ENCODE measurements at places on chromosomes 5 and 9.

DNA sequence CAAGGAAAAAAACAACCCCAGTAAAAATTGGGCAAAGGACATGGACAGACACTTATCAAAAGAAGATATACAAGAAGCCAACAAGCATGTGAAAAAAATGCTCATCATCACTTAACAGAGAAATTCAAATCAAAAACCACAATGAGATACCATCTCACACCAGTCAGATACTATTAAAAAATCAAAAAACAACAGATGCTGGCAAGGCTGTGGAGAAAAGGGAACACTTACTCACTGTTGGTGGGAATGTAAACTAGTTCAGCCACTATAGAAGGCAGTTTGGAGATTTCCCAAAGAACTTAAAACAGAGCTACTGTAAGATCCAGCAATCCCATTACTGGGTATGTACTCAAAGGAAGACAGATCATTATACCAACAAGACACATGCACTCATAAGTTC, 157.4 kb downstream of the EDIL3 start:
- no peak for DNase-seq

- DNase-seq: no peak
Observed at GRCh38 chr9:114006931-114007691, 71.0 kb downstream of the AMBP start.

- DNase-seq: no peak
Observed at GRCh38 chr9:98378206-98378780, 122.8 kb upstream of the TBC1D2 start.

- no peak for DNase-seq
Observed at GRCh38 chr9:88802533-88802932, 188.7 kb upstream of the S1PR3 start.

DNA sequence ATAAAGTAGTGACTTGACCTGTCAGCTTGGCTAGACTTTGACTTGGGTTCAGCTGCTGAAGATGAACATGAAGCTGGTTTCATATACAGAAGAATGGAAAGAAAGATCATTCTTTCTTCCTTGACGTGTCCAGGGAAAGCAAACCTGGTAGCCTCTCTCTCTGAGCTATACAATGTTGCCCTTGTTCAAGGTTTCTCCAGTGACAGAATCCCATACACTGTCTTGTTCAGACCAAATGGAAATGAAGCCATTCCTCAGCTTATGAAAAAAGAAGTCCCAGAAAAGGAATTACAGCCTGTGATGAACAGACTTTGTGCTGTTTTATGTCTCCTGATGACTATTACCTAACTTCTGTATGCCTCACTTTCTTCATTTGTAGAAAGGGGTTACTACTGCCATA, 349.8 kb upstream of the KLF4 start:
- no peak for DNase-seq

DNA sequence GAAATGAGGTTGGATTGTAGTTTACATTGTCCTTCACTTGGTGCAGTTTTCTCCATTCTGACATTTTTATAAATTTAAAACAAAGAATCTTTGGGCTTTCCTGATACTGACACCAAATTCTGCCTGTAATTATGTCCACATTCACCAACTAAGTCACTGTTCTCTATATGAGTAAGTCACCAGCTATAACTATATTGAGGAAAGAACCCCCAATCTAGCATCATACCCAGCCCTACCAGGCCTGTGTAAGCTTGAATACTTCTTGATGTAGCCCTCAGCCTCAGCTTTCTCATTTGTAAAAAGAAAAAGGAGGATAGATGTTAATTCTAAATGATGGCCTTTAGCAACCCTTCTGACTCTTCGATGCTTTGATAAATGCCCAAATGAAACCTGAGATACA, 112.7 kb upstream of the FST start:
- DNase-seq: no peak

GRCh38 chr9:15982182-15982581, 429.3 kb downstream of the CCDC171 start:
- DNase-seq: no peak

DNA sequence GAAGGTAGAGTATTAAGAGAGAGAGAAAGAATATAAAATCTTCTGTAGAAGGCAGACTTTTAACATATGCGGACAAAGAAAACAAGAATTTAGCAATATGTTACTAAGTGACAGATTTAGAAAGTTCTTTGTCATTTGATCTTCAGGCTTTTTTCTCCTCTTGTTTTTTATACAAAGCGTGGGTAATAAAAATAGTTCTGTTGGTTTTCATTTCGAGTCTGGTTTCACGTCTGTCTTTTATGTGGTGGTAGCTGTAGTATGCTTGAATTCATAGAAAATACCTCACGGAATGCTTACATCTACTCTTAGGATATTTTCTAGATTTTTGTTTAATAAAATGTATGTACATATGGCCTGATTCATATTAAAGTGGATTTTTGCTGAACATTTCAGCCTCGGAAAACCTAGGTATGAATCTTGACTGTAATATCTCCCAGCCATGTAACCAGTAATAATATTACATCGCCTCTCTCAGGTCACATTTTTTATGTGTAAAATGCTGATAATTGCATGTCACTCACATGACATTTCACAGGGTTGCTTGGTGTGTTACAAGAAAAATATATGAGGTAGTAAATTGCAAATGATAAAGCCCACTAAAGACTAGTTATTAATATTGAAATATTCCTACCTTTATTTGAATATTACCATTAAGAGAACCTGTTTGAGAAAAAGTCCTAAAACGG, 72.5 kb upstream of the TAF11L2 start:
- DNase-seq: no peak

GRCh38 chr5:1722877-1723276, 76.8 kb downstream of the MRPL36 start:
- no peak for DNase-seq

- DNase-seq: no peak
Observed at GRCh38 chr9:32596096-32596865, 23.3 kb upstream of the NDUFB6 start.

DNA sequence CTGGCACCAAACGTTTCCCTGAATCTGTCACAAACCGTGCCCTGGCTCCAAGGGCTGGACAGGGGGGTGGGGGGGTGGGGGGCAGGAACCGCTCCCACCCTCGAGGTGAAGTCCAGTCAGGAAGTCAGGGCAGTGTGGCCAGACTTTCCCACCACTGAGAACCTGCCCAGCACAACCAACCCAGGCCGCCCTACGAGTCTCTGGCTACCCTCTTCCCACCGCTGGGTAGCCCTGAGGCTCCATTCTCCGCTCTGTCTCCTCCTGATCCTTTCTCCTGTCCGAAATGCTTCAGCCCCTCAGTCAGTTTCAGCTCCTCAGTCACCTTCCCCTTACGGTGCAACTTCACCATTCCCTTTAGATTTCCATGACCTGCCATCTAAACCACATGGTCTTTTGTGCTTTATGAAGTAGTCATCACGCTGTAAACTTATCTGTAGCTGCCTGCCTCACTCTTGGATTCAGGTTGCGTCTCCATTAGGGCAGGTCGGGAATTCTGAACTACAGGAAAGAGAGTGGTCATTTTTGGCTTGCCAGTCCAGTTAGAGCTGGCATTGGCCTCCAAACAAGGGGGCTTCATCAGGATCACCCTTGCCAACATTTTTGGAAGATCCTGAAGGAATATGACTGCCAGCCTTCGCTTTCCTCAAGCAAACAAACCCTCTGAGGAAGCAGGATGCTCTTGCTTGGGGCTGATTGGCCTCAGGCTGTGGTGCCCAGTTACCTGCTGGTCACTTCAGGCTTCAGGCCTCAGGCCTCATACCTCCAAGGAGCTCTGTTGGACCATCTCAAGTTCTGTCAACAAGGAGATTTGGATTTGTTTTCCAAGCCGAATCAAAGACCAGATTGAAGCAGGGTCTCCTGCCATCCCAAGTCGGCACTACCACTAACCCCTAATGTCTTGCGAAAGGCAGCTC, 794 bp upstream of the DCAF12 start:
- DNase-seq: no peak

GRCh38 chr5:67795781-67796477, 419.6 kb upstream of the PIK3R1 start:
- DNase-seq: no peak

GRCh38 chr9:116639251-116639741, 47.8 kb upstream of the TRIM32 start:
- DNase-seq: no peak

- no peak for DNase-seq
Observed at GRCh38 chr5:155665361-155665760, 651.8 kb downstream of the KIF4B start.

DNA sequence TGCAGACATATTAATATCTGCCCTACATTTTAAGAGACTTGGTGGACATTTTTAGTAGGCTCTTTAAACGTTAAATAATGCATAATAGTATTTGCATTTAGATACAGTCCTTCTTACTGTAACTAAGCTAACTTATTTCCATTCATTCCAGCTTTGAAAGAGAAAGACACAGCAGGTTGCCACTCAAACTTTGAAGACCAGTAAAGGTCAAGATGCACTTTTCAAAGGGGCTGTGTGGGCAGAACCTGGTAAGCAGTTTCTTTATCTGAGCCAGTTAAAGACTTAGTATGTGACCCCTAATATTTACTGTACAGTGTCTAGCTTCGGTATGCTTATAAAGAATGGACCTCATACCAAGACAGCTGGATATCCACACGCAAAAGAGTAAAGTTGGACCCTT, 20.8 kb downstream of the PLGRKT start:
- no peak for DNase-seq

GRCh38 chr5:14671414-14671813, 6.9 kb downstream of the OTULIN start:
- no peak for DNase-seq

- DNase-seq: no peak
Observed at GRCh38 chr5:68751661-68752060, 342.2 kb upstream of the SLC30A5 start.

GRCh38 chr5:140224658-140225057, 49.7 kb downstream of the CYSTM1 start:
- DNase-seq: no peak

- DNase-seq: no peak
Observed at GRCh38 chr5:98248949-98249348, 524.5 kb upstream of the RGMB start.

- DNase-seq: no peak
Observed at GRCh38 chr5:36662291-36662851, 56.0 kb downstream of the SLC1A3 start.

DNA sequence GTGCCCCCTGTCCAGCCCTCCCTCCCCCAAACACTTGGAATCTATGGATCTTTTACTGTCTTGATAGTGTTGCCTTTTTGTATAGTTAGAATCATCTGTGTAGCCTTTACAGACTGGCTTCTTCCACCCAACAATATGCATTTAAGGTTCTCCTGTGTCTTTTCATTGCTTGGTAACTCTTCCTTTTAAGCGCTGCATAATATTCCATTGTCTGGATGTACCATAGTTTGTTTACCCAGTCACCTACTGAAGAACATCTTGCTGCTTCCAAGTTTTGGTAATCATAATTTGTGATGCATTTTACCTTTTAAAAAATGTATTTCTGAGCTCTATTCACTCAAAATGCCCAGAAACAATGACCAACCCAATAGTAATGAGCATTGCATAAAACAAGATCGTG, 17.7 kb upstream of the LMX1B start:
- DNase-seq: no peak

DNA sequence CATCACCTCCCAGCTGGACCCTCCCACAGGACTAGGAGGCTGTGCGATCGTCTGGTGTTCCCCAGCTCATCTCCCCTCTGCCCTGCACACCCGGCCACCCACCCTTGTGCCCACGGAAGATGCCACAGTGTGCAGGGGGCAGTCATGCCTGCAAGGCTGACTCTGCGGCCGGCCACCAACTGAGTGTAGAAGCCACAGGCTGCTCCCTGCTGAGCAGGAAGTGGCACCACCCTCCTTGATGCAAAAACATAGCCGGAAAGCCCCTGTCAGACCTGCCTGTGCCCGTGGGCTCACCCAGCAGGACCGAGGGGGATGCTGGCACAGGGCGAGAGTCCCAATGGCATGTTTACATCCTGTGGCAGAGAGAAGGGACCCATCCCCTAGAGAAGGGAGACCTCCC, 40.3 kb upstream of the SLC12A7 start:
- DNase-seq: no peak

GRCh38 chr9:38345851-38346755, 46.4 kb upstream of the ALDH1B1 start:
- DNase-seq: no peak

DNA sequence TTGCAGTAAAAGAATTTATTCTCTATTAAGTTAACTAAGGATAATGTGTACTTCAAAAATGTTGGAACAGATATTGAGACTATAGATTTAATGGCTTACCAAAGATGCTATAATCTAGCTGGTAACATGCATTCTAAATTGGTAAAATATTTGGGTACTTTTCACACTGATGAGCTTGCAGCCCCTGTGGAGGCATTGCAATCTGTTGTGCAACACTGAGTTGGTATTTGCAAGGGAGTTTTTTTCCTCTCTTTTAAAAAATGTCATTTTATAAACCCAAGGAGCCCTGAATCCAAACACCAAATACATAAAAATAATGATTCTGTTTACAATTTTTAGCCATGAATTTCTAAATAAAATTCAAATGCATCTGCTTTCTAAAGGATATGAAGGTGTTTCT, 944.8 kb downstream of the DTWD2 start:
- DNase-seq: no peak

DNA sequence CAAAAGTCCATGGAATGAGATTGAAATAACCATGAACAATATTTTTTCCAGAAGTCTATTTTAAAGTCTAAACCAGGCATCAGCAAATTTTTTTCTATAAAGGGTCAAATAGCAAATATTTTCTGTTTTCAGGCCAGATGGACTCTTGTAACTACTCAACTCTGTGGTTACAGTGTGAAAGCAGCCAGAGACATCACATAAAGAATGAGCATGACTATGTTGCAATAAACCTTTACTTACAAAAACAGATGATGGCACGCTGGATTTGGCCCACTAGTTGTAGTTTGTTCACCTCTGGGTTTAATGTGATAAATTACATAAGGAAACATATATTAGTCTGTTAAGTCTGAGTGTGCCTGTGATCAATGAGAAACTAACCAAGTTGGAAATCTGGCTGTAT, 319.2 kb downstream of the TRPM3 start:
- no peak for DNase-seq

DNA sequence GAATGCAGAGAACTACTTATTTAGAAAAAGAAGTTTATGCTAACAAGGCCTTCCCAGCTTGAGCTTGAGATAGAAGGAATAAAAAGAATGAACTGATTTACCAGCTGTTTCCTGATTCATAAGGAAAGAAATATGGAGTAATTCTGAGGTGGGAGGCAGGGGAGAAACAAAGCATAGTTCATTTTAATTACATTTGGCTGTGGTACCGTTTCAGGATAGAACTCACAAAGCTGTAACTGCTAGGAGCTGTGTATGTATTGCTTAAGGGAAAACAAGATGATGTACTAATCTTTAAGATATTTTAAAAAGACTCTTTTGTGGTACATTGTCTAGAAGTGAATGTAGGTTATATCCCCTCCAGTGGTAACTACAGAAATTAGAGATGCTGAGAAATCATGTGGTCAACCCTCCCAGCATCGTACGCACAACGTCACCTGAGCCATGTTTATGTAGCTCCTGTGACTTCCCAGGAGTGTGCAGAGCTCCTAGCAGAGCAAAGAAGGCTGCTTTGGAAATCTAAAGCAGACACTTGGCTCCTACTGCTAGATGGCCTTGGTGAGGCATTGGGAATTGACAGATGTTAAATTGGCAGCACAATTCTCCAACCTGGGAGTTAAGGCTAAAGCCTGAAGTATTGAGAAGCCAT, 208.3 kb upstream of the VLDLR start:
- DNase-seq: no peak

Data from NCI-H2107 (cell line).